ENCODE measurements at places on chromosomes 3 and 15. TPM values are rescaled to one million over a fixed set of nuclear protein-coding genes. Genes with fewer than 3 reads are reported as not detected.

The ALPK3 gene
- 9.5 TPM for total RNA-seq

DNA sequence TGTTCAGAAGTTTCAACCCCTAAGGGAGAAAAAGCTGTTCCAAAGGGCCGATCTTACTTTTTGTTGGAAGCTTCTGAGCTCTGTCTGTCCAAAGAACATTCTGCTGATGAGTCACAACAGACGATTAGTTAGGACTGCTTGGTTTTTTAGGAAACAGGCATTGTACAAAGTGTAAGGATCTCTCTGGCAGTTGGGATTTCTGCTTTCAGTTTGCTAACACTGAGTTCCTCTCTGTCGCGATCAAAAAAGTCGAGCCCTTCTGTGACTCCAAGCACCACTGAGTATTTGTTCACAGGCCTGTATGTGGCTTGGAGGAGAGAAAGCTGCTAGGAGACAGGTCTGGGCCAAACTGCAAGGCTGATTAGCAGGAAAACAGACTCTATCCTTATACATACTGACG, 91.8 kb upstream of the PFN2 start:
- peak; percentile 31 for DNase-seq

GRCh38 chr15:51303462-51303980, 34.9 kb downstream of the CYP19A1 start:
- no peak for DNase-seq

GRCh38 chr15:67746450-67746849, 78.9 kb upstream of the SKOR1 start:
- DNase-seq = no peak

The RPLP1 gene
- total RNA-seq = 109 TPM

The DPPA2 gene
- 1.2 TPM for total RNA-seq

DNA sequence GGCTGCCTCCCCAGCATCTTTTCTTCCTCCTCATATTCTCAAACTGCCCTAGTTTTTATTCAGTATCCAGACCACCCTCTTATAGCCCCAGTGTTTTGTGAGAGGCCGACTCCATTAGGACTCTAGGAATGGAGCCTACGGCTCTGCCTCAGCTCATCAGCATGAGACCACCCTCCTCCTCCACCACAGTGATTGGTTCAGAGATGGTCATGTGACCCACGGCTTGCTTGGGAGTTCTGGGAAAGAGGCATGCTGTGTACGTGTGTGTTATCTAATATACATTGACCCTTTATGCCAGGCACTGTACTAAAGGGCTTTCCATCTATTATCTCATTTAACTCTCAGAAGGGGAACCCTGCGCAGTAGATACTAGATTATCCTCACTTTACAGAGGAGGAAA, 17.8 kb upstream of the CMTM7 start:
- DNase-seq = no peak

The GOLGA6L7 gene
- not detected for total RNA-seq

The DAZL gene
- total RNA-seq = 3.2 TPM

GRCh38 chr3:15948388-15948787, 150.6 kb upstream of the ANKRD28 start:
- no peak for DNase-seq

DNA sequence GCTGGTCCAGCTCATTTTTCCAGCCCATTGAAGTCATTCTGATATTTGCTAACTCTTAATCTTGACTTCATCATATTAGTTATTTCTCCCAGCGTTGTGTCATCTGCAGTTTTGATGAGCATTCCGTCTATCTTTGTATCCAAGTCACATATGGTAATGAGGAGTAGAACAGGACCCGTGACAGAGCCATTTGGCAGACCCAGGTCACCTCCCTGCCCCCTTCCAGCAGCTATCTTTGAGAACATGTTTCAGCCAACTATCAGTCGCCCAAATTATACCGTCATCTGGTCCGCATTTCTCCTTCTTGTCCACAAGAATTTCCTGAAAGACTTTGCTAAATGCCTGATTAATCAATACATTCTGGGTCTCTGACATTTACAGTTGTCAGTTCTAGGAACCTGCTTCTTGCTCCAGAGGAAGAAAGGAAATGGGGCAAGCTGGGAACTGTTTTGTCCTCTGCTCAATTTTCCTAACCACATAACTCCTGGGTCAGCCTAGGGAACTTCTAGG, 347.1 kb upstream of the NR2E3 start:
- DNase-seq = no peak

The ISG20 gene
- 0.56 TPM for total RNA-seq

DNA sequence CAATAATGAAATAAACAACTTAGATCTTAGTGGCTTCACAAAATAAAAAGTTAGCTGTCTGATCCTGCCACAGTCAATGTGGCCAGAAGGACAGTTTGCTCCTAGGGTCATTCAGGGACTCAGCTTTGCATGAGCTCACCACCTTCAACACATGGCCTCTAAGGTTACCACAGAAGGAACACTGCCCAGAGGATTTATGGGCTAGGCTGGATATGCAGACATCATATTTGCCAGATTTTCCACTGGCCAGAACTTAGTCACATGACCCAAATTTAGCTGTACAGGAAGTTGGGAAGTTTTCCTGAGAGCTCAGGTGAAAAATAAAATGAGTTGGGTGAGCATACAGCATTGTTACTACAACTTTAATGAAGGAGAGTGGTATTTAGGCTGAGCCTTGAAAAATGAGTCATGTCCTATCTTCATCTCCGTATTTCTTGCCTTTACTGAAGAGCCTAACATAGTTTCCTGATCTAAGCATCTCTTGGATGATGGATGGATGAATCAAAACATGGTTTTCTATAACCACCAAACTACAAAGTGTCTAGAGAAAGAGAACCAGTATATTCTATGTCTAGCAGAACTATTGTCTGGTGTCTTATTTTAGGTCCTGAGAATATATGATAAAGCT, 54.9 kb upstream of the TMEM108 start:
- no peak for DNase-seq

DNA sequence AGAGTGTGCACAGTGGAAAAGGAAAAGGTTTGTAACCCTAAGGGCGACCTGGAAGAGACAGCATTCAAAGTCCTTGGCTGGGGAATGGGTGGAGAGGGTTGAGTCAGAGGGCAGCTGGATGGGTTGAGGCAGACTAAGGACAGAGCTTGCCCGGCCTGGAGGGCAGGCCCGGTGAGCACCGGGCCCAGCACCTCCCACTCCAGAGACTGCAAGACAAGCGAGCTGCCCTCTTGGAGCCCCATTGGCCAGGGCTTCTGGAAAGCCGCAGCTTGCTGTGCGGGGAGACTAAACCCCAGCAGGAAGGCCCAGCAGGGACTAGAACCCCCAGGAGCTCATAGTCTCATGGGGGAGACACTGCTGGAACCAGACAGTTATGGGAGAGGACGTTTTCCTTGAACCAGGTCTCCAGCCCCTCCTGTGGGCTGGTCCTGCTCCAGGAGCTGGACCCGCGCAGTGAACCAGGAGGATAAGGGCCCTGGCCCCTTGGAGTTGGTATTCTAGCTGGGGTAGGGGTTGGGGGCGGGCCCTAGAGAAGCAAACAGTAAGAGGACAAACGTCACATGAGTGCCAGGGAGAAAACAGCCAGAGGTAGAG, 59.1 kb downstream of the RGMA start:
- no peak for DNase-seq

The PLA1A gene
- not detected for total RNA-seq

The MEX3B gene
- total RNA-seq = 29.5 TPM

DNA sequence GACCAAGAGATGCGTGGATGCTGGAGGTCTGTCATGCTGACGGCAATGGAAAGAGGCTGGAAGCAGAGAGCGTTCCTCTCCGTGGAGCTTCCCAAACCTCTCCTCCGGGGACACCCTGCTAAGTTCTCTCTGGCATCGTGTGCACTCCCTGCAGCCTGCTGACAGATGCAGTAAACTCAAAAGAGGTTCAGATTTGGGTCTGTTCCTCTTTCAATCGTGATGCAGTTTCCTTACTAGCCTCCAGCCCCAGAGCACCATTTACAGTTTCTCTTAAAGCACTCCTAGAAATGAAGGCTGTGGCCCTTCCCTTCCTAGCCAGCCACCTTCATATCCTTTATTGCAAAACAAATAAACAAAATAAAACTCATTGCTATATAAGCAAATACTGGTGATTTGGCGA, 47.3 kb upstream of the LRRC58 start:
- no peak for DNase-seq

DNA sequence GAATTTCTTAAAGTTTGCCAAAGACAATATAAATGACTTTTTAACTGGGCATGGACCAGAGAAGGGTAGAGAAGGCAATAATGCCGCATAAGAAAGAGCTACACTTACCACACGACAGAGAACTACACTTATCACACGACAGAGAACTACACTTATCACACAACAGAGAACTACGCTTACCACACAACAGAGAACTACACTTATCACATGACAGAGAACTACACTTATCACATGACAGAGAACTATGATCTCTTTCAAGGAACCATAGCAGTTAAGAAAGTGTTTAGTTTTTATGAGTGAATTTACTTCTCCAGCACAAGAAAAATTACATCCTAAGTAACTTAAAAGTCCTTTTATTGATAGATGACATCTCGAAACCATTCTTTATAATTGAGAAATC, 32.0 kb downstream of the DCUN1D1 start:
- DNase-seq = no peak

- no peak for DNase-seq
These were observed 54.2 kb upstream of the AMOTL2 start for GRCh38 chr3:134428401-134428800.

DNA sequence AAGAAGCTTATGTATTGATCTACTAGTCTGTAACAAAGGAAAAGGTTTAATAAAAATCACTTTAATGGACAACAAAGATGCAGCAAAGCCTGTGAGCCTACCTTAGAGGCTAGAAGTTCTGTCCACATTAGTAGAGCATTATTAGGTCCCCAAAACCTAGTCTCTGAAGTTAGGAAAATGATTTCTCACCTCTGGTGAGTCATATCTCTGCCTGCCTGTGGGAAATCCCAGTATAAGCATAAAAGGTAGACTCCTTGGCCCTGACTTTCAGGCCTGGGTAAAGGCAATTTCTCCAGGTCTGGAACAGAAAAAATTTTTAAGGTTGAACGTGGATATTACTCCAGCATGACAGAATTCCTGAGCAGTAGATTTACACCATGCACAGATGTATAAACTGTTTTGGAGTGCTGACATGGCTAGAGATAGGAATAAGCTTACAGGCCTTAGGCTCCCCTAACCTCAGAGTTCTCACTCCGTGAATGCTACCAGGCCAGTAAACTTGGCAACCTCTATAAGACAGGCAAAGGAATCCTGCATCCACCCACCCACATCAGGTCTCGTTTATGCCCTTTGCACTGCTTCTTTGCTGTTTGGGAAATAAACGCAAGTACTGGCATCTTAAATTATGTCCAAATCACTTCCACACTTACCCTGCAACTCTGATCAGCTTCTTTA, 104.1 kb downstream of the SERPINI1 start:
- no peak for DNase-seq

The TF gene
- total RNA-seq = 0.77 TPM

GRCh38 chr3:166685246-166685645, 694.9 kb downstream of the ZBBX start:
- no peak for DNase-seq

- DNase-seq = peak; percentile 78
These were observed 369.6 kb upstream of the RORA start for GRCh38 chr15:61598655-61599054.

All from neural progenitor cell (in vitro differentiated cells).